Gastroesophageal sphincter (tissue), 4 donors: ENCODE measurements at places on chromosomes 1 and 21.

DNA sequence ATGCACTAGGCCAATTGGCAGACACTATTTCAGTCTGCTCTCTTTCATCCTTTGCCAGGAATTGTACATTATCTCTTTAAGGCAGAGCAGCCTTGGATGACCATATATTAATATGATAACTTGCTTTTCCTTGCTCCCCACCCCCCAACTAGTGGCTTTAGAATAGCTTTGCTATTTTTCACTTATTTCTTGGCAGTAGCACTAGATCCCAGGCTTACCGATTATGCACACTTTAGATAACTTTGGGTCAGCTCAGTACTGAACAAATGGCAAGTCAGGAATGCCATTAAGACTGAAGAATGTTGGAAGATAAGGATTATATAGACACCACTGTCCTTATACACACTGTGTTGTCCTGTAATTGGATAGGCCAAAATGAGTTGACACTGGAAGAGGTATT, 146.4 kb downstream of the FGGY start:
- H3K27me3 ChIP-seq: no peaks in the 10 kb centered on the region
- no peak overlapping the region for H3K4me3 ChIP-seq
- H3K4me1 ChIP-seq: peaks cover 42% of the 10 kb centered on the region
- no peak overlapping the region for H3K27ac ChIP-seq
- no peaks in the 10 kb centered on the region for H3K36me3 ChIP-seq

DNA sequence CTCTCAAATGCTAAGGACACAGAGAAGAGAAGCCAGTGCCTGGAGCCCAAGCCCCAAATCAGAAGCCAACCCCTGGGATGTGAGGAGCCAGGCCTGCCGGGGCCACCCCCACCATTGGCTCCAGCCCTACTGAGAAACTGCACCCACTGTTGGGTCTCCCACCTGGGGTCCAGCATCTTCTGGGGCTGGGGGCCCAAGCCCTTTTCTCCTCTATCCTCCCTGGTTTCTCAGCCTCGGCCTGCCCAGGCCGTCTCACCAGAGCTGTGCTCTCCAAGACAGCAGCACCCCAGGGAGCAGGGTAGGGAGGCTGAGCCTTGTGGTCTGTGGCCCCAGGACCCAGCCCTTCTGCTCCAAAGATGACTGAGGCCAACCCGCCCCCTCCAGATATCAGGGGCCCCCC, 37.9 kb downstream of the SDC3 start:
- H3K27ac ChIP-seq: no peak overlapping the region
- H3K4me1 ChIP-seq: no peaks in the 10 kb centered on the region
- peaks cover 62% of the 10 kb centered on the region for H3K36me3 ChIP-seq
- no peaks in the 10 kb centered on the region for H3K27me3 ChIP-seq

GRCh38 chr21:45638707-45639106, 4.8 kb upstream of the PCBP3 start:
- peaks cover 18% of the 10 kb centered on the region for H3K27me3 ChIP-seq
- H3K4me1 ChIP-seq: no peaks in the 10 kb centered on the region
- H3K27ac ChIP-seq: no peak overlapping the region
- H3K4me3 ChIP-seq: no peak overlapping the region
- no peaks in the 10 kb centered on the region for H3K36me3 ChIP-seq

- H3K27ac ChIP-seq: no peak overlapping the region
- no peaks in the 10 kb centered on the region for H3K27me3 ChIP-seq
- H3K4me3 ChIP-seq: no peak overlapping the region
Observed at GRCh38 chr1:84712276-84712874, 22.1 kb upstream of the SSX2IP start.

- H3K27ac ChIP-seq: peak overlapping the region; percentile 87
- H3K4me1 ChIP-seq: peaks cover 47% of the 10 kb centered on the region
- peak overlapping the region; percentile 5 for H3K4me3 ChIP-seq
- peak; percentile 55 for ATAC-seq
Observed at GRCh38 chr1:109392788-109393616, 4.7 kb downstream of the SORT1 start.

- peaks cover 38% of the 10 kb centered on the region for H3K4me1 ChIP-seq
- H3K4me3 ChIP-seq: no peak overlapping the region
- H3K36me3 ChIP-seq: no peaks in the 10 kb centered on the region
- peak overlapping the region; percentile 49 for H3K27ac ChIP-seq
- H3K27me3 ChIP-seq: no peaks in the 10 kb centered on the region
Observed at GRCh38 chr1:168706391-168706992, 22.5 kb downstream of the DPT start.

DNA sequence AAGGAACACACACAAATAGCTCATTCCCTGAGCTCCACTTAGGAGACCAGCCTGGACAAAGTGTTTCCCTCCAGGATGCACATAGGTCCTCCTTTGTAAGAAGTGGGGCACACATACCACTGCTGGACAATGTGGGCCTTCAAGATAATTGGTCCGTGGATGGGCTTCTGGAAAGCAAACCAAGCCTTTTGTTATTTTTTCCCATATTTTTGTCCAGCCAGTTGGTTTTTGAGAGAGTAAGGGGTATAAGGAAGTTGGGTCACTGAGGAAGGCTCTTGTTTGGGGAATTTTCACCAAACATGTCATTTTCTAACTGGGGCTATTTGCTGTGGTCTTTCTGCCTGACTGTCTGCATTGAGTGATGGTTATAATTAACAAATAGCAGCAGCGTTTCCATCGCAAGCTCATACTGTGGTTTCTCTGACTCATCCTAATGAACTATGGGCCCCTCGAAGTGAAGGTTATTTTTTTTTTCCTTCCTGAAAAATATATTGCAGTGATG, 306.3 kb upstream of the DUSP10 start:
- no peaks in the 10 kb centered on the region for H3K4me1 ChIP-seq
- H3K27me3 ChIP-seq: no peaks in the 10 kb centered on the region
- no peak overlapping the region for H3K27ac ChIP-seq

- no peak overlapping the region for H3K27ac ChIP-seq
- ATAC-seq: no peak
- no peaks in the 10 kb centered on the region for H3K36me3 ChIP-seq
- peaks cover 5% of the 10 kb centered on the region for H3K27me3 ChIP-seq
- H3K4me1 ChIP-seq: no peaks in the 10 kb centered on the region
Observed at GRCh38 chr1:32907435-32907834, 6.2 kb upstream of the TMEM54 start.

DNA sequence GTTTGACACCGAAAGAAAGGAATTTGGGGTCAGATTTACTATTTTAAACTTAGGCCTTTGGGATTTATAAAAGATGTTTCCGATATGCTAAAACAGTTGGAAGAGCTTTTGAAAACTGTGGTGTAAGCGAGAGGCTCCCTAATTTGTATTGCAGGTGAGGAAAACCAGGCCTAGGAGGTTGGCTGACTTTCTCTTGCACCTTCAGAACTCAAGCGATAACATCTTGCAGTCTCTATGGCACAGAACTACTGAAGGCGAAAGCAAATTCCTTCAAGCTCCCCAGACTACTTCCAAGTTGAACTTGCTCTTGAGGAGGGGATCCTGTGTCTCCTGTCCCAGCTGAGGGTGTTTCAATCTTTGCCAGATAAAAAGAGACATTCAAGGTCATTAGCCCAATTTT, 685.7 kb downstream of the ADGRL2 start:
- peaks cover 15% of the 10 kb centered on the region for H3K4me1 ChIP-seq
- H3K27me3 ChIP-seq: no peaks in the 10 kb centered on the region
- no peak overlapping the region for H3K4me3 ChIP-seq
- no peak for ATAC-seq
- H3K36me3 ChIP-seq: no peaks in the 10 kb centered on the region

- H3K27me3 ChIP-seq: peaks cover 75% of the 10 kb centered on the region
- H3K27ac ChIP-seq: no peak overlapping the region
- peaks cover 14% of the 10 kb centered on the region for H3K4me1 ChIP-seq
- ATAC-seq: no peak
Observed at GRCh38 chr1:975365-975764, 6.5 kb downstream of the PERM1 start.

GRCh38 chr1:67053535-67053784, 488 bp downstream of the SLC35D1 start:
- no peaks in the 10 kb centered on the region for H3K27me3 ChIP-seq
- ATAC-seq: peak; percentile 87
- H3K36me3 ChIP-seq: peaks cover 20% of the 10 kb centered on the region

DNA sequence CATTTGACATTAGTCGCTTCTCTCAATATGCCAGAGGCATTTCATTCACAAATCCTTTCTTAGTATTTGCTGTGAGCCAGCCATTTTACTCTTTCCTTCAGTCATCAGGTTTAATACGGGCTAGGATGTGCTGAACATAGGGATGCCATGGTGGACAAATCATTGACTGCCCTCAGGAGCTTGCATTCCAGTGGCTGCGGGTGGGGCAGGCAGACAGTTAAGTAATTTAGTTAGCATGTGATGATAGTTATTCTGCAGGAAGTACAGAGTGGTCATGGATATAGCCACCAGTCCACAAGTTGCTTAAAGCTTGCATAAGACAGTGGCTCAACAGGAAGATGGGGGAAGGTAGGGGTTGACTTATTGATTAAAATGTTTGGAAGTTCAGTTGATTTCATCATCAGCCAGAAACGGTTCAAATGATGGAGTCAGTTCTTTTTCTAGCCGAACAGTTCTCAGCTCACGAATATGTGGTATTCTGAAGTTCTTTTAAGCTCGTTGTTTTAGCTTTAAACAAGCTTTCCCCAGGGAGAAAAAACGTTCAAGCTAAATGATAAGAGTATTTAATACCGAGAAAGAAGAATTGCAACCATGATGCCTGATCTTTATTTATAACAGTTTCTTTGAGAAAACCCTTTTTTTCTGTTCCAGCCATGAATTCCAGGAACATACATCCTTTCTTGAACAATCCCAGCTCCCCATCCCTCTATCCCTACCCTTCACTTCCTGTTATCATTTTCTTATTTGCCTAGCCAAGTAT, 1.4 kb downstream of the SLC22A15 start:
- H3K27me3 ChIP-seq: peaks cover 32% of the 10 kb centered on the region
- no peaks in the 10 kb centered on the region for H3K4me1 ChIP-seq
- H3K36me3 ChIP-seq: no peaks in the 10 kb centered on the region
- peak; percentile 43 for ATAC-seq
- peak overlapping the region; percentile 3 for H3K27ac ChIP-seq
- no peak overlapping the region for H3K4me3 ChIP-seq

DNA sequence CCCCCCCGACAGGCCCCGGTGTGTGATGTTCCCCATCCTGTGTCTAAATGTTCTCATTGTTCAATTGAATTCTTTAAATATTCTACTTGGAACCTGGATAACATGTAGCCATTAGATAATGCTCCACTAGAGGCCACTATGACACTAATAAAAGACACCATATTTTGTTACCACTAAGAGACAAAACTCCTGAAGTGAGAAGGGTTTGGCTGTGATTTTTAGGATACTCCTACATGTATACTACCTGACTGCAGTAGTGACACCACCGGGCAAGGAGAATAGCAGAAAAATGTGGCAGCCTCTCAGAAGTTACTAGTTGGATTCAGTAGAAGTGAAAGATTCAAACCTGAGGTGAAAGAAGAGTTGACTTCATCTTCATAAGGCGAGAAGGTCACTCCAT, 36.0 kb downstream of the F5 start:
- no peak overlapping the region for H3K27ac ChIP-seq
- H3K4me3 ChIP-seq: no peak overlapping the region
- H3K4me1 ChIP-seq: no peaks in the 10 kb centered on the region
- no peaks in the 10 kb centered on the region for H3K27me3 ChIP-seq
- peak; percentile 28 for ATAC-seq

DNA sequence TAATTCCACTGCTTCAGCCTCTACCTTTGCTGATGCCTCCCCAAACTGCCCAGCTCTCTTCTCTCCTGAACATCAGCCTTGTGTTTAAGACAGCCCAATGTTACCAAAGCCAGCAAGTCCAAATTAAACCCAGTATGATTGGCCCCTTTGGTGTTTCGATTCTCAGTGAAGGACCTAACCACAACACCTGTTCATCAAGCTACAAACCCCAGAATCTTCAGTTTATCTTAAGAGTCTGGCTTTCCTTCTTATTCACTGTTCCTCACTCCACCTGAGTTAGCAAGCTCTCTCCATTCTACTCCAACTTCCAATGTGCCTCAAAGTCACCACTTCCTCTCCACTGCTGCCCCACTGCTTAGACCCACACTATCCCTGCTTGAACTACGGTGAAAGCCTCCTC, 25.5 kb upstream of the ITPKB start:
- H3K4me3 ChIP-seq: no peak overlapping the region
- no peak overlapping the region for H3K27ac ChIP-seq
- no peaks in the 10 kb centered on the region for H3K36me3 ChIP-seq
- H3K27me3 ChIP-seq: no peaks in the 10 kb centered on the region
- no peak for ATAC-seq

- H3K27ac ChIP-seq: no peak overlapping the region
- no peaks in the 10 kb centered on the region for H3K36me3 ChIP-seq
- peaks cover 9% of the 10 kb centered on the region for H3K4me1 ChIP-seq
- H3K4me3 ChIP-seq: no peak overlapping the region
- no peaks in the 10 kb centered on the region for H3K27me3 ChIP-seq
Observed at GRCh38 chr21:29321932-29322928, 23.5 kb downstream of the BACH1 start.

- H3K27ac ChIP-seq: no peak overlapping the region
- ATAC-seq: no peak
- peaks cover 7% of the 10 kb centered on the region for H3K4me1 ChIP-seq
- no peak overlapping the region for H3K4me3 ChIP-seq
Observed at GRCh38 chr21:15748586-15748985, 18.8 kb downstream of the USP25 start.

GRCh38 chr21:15671188-15671587, 58.6 kb upstream of the USP25 start:
- no peak overlapping the region for H3K27ac ChIP-seq
- H3K4me1 ChIP-seq: no peaks in the 10 kb centered on the region
- H3K36me3 ChIP-seq: no peaks in the 10 kb centered on the region
- no peak for ATAC-seq
- no peaks in the 10 kb centered on the region for H3K27me3 ChIP-seq
- H3K4me3 ChIP-seq: no peak overlapping the region

DNA sequence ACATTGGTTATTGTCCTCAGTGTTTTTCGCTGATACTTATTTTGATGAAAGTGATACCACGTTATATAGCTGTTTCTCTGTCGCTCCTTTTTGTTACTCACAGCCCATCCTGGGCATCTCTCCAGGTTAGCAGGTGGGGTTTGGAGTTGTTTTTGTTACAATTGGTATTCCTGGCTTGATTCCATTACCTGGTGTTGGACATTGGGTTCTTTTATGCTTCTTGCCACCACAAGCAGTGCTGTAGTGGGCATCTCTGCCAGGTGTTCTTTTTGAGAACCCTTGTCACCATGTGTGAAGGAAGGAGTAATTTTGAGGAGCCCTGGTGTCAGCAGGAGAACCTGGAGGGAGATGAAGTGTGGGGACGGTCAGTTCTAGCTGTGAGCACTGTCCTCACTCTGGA, 47.5 kb upstream of the PWP2 start:
- peaks cover 95% of the 10 kb centered on the region for H3K36me3 ChIP-seq
- no peaks in the 10 kb centered on the region for H3K4me1 ChIP-seq
- H3K4me3 ChIP-seq: no peak overlapping the region
- no peak for ATAC-seq
- no peaks in the 10 kb centered on the region for H3K27me3 ChIP-seq
